ENCODE measurements at places on chromosomes 4 and X.

- peak; percentile 69 for DNase-seq
These were observed 32.1 kb upstream of the GPR78 start for GRCh38 chr4:8547912-8548730.

- DNase-seq: no peak
These were observed 60.7 kb downstream of the EFHC2 start for GRCh38 chrX:44282753-44283152.

DNA sequence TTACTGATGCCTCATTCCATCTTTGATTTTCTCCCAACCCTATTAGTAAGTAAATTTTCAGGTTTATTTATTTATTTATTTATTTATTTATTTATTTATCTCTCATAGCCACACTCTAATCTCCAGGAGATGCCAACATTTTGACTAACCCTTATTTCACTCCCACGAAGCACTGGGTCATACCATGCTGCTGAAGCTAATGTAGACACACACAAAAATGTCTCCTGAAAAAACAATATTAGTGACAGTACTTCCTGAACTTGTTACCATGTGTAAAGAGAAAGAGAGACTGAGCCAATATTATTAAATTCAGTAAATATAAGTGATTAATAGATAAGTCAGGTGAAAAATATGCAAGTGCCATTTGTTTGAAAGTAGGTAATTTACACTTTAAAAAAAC lies 402.7 kb downstream of the C4orf33 start:
- DNase-seq: no peak

GRCh38 chrX:94455782-94456181 lies 781.8 kb downstream of the FAM133A start:
- no peak for DNase-seq

- no peak for DNase-seq
These were observed 12.0 kb downstream of the ATP5ME start for GRCh38 chr4:661881-662761.

DNA sequence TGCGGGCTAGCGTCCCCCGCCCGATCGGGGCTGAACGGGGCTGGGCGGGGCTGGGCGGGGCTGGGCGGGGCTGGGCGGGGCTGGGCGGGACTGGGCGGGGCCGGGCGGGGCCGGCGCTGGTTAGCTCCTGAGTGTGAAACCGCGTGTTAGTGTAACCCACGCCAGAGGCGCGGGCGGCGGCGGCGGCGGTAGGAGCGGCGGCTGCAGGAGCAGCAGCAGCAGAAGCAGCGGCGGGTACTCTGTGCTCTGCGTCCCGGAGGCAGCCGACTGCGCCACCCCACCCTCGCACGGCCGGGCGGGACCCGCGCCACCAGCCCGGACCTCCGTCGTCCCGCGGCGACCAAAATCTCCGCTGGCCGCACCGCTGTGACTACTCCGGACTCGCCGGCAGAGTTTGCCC lies 128.1 kb downstream of the LAS1L start:
- no peak for DNase-seq

GRCh38 chrX:11540532-11541377 lies 125.0 kb downstream of the ARHGAP6 start:
- DNase-seq: no peak

- no peak for DNase-seq
These were observed 892.8 kb upstream of the DIAPH2 start for GRCh38 chrX:95791876-95792275.

- DNase-seq: peak; percentile 18
These were observed 36.6 kb downstream of the SEL1L3 start for GRCh38 chr4:25826074-25826752.

- no peak for DNase-seq
These were observed 294.0 kb downstream of the CCSER1 start for GRCh38 chr4:90421161-90421560.

- DNase-seq: no peak
These were observed 1415.8 kb upstream of the TENM3 start for GRCh38 chr4:180827232-180828009.

GRCh38 chr4:181835348-181835747 lies 407.9 kb upstream of the TENM3 start:
- no peak for DNase-seq

GRCh38 chr4:88382621-88383020 lies 4.0 kb downstream of the HERC6 start:
- no peak for DNase-seq

DNA sequence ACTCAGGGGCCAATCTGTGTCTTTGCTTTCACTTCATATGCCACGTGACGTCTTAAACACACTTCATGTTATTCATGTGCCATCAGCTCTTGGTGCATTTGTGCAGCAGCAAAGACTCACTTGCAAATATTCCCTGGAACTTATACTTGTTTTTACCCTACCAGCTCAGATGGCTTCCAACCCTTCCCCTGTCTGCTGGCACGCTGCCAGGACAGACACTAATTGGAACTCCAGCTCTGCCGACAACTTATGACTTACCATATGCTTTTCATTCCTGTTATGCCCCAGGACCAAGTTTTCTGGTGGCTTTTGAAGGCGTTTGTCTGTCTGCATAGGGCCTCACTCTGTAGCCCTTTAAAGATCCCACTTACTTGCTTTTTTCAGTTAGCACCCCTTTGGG lies 261.7 kb upstream of the GNPDA2 start:
- DNase-seq: peak; percentile 42

GRCh38 chr4:21139327-21139726 lies 439.1 kb downstream of the PACRGL start:
- no peak for DNase-seq

DNA sequence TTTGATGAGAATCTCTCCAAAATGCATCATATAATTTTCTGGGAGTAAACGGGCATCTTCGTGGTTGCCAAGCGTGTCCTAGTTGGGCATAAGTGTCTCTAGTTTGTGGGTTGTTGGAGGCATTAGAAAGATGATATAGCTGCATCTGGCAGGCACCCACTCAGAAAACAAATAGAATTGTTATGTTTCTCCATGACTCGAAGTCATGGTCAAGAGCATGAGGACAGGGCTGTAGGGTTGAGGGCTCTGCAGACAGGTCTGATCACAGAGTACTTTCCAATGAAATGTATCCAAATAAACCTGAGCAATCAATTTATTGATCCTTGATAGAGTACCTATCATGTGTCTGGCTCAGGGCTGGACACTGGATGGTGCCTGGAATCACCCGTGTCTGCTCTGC lies 82.7 kb downstream of the SORCS2 start:
- DNase-seq: no peak

DNA sequence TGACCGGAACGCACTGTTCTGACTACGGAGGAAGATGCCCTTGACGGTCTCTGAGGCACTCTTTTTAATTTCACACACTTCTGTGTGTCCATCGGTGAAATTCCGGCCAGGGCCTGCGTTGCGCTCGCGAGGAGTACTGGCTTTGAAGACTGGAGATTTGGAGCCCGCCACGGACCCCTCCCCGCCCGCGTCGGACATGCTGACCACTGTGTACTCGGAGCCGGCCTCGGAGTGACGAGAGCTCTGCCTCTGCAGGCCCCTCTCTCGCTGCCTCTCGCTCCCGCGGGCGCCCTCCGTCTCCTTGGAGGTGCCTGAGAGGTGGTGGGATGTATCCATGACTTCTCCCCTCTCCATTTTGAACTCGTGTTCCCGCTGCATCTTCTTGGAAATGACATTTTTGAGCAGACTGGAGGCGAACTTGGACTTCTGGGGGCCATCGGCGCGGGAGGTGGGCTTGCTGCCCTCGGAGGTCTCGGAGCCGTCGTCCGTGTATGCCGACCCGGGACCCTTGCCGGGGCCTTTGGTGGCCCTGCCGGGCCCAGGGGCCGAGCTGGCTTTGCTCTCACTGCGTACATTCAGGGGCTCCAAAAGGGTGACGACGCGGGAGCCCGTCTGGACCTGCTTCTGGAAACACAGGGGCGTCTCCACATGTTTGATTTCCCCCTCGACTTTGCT lies 5.7 kb downstream of the C4orf54 start:
- no peak for DNase-seq

GRCh38 chr4:64192731-64193412 lies 216.4 kb downstream of the TECRL start:
- no peak for DNase-seq

GRCh38 chr4:1217366-1217765 lies 31.6 kb downstream of the CTBP1 start:
- DNase-seq: no peak

GRCh38 chr4:38504396-38504715 lies 159.6 kb upstream of the KLF3 start:
- DNase-seq: no peak

DNA sequence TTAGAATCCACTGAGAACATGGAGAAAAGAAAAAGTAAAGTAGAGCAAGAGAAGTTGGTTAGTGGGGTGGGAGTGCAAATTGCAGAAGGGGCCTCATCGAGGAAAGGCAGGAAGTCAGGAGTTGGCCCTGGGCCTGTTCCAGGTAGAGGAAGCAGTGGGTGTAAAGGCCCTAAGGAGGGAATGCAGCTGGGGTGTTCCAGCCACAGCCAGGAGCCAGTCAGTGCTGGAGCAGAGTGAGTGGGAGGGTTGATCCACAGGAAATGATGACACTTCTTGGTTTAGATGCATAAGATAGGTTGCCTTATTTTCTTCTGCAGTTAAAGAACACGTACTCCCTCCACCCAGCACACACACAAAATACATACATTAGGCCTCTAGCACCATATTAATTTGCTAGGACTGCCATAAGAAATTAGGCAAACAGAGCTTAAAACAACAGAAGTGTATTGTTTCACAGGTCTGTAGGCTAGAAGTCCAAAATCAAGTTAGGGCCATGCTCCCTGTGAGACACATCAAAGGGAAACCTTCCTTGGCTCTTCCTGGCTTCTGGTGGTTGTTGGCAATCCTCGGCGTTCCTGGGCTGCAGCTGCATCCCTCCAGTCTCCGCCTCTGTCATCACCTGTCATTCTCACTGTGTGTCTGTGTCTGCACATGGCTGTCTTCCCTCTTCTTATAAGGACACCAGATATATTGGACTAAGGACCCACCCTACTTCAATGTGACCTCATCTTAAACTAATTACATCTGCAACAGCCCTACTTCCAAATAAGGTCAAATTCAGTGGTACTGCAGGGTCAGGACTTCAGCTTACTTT lies 205.9 kb downstream of the AASDH start:
- DNase-seq: peak; percentile 19

GRCh38 chr4:181948839-181949382 lies 294.3 kb upstream of the TENM3 start:
- DNase-seq: no peak

GRCh38 chr4:21901281-21901680 lies 47.3 kb downstream of the KCNIP4 start:
- no peak for DNase-seq

DNA sequence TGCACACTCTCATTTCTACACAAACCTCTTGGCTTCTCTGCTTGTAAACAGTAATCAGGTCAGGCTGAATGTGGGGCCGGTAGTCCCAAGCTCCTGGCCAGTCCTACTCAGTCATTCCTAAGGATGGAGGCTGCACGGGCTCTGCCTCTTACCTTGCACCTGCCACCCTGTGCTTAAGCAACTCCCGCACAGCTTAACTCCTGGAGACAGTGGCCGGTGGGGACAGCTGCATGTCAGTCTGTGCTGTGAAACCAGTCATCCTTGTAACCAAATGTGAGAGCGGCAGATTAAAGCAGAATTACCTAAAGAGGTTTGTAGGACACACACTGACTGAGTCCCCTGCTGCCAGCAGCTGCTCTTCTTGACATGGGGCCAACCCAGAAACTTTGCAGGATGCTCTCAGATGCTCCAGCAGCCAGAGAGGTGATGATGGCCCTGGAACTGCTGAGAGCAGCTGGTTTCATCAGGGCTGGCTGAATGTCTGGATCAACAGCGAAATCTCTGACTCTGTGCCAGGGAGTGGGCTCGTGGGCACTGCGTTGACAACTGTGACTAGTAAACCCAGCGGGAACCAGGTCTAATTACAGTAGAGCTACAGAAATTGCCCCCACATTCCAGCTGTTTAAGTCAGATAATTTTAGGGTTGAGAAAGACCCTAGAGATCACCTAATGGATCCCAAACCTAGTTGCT lies 123.7 kb downstream of the ANAPC4 start:
- DNase-seq: peak; percentile 81

GRCh38 chr4:1445716-1446445 lies 39.6 kb upstream of the NKX1-1 start:
- no peak for DNase-seq

- peak; percentile 0 for DNase-seq
These were observed 437.6 kb downstream of the RAPGEF2 start for GRCh38 chr4:159540501-159540900.

GRCh38 chr4:37599092-37599790 lies 86.9 kb downstream of the RELL1 start:
- DNase-seq: no peak

GRCh38 chr4:150814873-150815272 lies 200.2 kb downstream of the LRBA start:
- no peak for DNase-seq

- DNase-seq: no peak
These were observed 68.1 kb upstream of the ZMAT1 start for GRCh38 chrX:101999644-102000539.

- no peak for DNase-seq
These were observed 215.2 kb downstream of the PPARGC1A start for GRCh38 chr4:23674694-23675093.

DNA sequence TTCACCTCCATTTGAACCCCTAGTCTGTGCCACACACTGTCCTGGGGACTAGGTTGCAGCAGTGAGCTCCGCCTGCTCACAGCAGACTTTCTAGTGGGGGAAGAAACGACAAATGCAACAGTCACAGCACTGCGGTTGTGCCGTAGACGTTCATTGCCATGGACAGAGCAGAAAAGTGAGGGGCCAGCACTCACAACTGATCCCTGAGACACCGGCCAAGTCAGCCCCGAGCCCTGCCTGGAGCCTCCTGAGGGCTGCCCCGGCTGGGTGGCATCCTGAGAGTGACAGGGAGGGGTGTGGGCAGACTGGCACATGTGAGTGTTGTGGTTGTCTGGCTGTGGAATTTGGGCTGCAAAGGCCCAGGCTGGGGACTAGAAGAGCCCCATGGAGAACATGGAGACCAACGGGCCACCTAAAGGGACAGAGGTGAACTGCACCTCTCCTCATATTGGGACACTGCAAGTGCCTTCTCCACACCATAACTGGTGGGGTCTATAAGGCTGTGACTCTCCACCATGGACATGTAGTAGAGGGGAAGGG lies 4.6 kb downstream of the DUSP9 start:
- no peak for DNase-seq

- DNase-seq: no peak
These were observed 167.3 kb upstream of the GATB start for GRCh38 chr4:151928112-151928511.

DNA sequence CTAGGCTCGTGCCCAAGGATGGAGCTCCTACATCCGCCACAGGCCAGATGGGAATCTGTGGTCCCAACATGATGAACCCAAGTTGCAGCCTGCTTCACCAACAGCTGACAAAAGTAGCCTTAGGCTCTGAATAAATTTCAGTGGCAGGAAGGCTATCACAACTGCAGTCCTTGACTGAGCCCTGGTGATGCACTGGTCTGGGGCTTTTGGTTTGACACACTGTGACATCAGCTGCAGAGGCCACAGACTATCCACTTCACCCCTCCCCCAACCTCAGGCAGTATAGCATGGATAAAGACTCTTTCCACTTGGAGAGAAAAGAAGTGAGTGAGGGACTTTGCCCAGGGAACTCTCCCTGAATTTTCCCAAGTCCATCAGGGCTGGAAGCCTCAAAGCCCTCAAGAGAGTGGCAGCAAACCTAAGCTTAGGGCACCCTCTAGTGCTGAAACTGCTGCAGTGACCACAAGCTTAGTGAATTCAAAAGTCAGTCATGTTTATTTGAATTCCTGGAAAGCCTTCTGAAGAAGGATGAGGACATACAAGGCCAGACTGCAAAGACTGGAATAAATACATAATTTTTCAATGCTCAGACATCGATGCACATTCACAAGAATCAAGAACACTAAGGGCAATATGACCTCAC lies 135.0 kb upstream of the TENT5D start:
- peak; percentile 0 for DNase-seq

- no peak for DNase-seq
These were observed 366.9 kb upstream of the RASGEF1B start for GRCh38 chr4:81838586-81838985.

- DNase-seq: no peak
These were observed 224.6 kb downstream of the SCFD2 start for GRCh38 chr4:53141308-53141707.

All from NCI-H2171 treated with DMSO at 0.1 percent for 48 hours (cell line).